Fibroblast of skin of abdomen (primary cell): ENCODE measurements at places on chromosomes 1 and 21.

DNA sequence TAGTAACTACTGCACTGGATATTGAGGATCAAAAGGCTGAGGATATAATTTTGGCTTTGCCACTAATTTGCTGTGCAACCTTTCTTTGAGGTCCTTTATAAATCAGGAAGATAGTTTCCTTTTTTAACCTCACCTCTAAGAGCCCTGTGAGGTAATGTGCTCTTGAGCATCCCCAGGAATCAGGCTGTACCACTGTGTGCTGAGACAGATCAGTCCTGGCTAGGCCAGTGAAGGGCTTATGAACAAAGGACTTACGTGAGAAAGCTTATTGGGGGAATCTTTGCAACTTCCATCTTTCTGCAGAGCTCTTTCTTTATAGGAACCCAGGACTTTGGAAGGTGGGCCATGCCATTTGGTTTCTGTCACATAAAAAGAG is 188.9 kb downstream of the SIPA1L2 start:
- DNase-seq = no peak

GRCh38 chr1:183218971-183219615 is 33.0 kb downstream of the LAMC2 start:
- DNase-seq = no peak

DNA sequence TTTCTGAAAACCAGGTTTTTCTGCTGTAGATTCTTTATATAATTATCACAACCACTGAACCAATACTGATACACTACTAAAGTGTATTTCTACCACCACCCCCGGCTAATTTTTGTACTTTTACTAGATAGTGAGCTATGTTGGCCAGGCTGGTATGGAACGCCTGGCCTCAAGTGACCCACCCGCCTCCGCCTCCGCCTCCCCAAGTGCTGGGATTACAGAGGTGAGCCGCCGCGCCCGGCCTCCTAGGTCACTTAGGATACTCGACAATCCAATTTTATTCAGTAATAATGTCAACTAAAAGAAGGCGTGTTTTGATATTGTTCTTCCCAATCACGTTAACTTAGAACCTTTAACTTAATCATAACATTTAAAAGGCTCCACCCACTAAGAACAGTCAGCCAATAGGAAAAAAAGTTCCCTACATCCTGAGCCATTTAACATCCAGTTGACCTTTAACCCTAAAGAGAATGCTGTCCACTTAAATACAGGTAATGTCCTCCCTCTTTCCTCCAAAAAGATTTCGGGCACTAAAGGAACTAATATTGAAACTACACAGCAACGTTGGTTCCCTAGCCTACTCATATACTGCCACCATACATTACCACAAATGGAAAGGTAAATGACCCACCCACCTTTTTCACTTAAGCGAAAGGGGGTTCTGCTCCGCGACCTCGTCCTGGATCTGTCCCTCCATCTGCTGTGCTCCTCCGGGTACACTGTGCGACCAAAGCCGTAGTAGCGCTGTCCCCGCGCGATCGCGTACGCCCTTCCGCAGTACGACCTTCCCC is 1.2 kb downstream of the RSRP1 start:
- no peak for DNase-seq

GRCh38 chr1:80542231-80542630 is 1258.5 kb upstream of the ADGRL2 start:
- DNase-seq = peak; percentile 43

GRCh38 chr1:169959686-169960085 is 66.0 kb upstream of the SCYL3 start:
- peak; percentile 0 for DNase-seq

DNA sequence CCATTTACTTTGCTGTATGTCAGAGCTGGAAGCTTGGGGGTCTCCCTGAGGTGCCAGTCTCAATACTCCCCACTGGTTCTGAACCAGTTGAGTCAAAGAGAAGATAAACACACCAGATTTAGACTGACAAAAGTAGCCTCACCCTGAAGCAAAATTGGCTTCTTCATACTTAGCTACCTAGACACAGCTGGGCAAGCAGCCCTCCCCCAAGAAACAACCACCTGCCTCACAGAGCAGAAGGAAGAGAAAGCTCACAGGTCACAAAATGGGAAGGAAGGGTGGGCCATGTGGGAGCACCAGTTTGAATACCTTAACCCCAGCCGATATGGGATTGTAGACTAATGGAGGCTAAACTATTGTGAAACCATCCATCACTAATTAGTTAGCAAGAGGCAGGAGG is 24.6 kb upstream of the MYSM1 start:
- no peak for DNase-seq

DNA sequence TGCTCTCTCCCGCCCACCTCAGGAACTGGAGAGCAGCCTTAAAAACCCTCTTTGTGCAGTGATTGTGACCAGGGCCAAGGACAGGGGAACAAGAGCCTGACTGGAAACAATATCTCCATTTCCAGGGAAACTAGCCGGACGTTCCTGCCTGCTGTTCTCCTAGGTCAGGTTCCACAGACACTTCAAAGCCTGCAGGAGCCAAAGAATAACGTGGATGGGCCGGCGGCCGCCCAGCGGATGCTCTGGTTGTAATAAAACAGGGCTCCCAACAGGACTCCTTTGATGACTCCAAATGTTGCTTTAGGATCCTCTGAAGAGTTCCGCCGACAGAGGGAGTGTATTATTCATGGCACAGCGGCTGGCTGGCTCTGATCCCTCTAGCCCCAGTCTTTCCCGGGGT is 162.2 kb downstream of the PLXNA2 start:
- peak; percentile 44 for DNase-seq

DNA sequence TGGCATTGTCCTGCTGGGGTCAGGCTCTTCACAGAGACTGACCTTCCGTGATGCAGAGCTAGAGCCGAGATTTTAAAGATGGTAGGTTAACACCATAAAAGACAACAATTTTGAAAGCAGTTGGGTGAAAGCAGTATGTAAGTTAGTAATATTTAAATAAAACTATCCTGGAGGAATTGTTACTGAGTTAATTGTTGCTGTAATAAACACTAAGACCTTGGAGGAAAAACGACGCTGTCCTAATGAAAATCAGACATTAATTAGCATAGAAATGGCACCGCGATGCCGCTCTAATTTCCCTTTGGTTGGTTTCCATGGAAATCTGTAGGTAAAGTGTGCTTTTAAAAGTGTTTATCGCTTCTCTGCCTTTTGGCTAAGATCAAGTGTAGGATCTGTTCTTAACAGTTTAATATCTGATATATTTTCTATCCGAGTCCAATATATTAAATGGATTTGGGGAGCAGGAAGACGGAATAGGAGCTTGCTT is 745 bp upstream of the ANP32E start:
- DNase-seq = no peak

DNA sequence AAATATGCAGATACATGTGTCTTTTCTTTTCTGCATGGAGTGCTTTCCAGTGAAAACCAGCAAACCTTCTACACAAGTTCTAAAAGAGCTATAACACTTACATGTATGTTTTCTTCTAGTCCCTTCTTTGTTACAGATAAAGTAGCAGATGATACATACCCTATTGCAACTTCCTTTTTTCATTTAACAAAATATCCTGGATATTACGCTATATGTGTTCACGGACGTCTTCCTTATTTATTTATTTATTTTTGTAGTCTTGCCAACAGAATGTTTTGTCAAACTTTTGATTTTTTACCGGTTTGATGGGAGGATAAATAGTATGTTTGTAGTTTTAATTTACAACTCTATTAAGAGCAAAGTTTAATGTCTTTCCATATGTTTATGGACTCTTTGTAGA is 5.2 kb upstream of the GALNT2 start:
- DNase-seq = no peak

- DNase-seq = peak; percentile 77
Measured at GRCh38 chr1:26471498-26472319, 531 bp upstream of the HMGN2 start.

DNA sequence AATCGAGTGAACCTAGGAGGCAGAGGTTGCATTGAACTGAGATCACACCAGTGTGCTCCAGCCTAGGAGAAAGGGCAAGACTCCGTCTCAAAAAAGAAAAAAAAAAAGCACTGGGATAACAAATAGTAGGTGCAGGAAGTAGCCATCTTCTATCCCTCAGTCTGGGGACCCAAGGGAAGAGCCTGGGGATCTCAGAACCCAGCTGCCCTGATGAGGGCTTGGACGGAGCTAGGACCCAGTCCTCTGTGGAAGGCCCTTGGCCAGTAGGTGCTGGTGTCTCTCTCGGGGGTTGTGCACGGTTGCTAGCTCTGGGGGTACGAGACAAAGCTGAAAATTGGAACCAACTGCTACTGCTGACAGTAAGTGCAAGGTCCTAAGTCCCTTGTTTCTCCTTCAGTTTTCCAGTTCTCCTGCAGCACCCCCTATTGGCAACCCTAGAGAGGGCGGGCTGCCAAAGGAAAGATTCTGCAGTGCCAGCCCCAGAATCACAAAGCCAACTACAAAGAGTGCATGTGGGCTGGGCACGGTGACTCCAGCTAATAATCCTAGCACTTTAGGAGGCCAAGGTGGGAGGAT is 57.6 kb upstream of the KIF1B start:
- peak; percentile 48 for DNase-seq

GRCh38 chr1:144101397-144102045 is 129.7 kb upstream of the FAM72C start:
- DNase-seq = no peak

DNA sequence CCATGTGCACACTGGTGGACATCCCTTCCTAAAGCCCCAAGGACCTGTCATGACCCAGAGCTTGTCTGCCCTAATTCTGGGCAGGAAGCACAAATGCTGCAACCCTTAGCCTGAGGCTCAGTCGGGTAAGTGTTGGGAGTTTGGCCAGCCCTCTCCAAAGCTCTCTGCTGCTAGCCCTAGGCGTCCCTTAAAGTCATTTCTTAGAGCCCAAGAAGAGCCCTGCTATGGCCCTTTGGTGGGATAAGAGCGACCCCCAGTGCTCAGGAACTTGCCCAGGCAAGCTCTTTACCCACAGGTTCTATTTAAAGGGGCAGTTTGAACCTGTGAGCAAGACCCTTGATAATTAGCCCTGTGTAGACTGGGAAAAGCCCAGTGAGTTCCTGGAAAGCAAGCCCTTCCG is 356.8 kb downstream of the RRAGC start:
- peak; percentile 17 for DNase-seq

DNA sequence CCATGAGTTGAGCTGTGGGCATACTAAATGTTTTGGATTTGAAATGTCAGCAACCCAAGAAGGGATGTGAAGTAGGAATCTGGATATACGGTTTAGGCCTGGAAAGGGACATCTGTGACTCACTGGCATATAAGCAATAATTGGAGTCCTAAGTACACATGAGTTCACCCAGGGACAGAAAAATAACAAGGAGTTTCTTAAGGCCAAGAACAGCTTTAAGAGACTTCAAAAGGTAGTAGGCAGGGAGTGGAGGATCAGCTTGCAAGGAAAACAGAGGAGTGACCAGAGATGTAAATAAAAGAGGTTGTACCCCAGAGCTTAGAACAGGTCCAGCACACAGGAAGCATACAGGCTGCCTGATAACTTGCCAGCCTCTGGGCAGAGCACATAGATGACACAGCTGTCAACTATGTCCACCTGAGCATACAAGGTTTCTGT is 28.1 kb downstream of the TMEM50B start:
- no peak for DNase-seq

DNA sequence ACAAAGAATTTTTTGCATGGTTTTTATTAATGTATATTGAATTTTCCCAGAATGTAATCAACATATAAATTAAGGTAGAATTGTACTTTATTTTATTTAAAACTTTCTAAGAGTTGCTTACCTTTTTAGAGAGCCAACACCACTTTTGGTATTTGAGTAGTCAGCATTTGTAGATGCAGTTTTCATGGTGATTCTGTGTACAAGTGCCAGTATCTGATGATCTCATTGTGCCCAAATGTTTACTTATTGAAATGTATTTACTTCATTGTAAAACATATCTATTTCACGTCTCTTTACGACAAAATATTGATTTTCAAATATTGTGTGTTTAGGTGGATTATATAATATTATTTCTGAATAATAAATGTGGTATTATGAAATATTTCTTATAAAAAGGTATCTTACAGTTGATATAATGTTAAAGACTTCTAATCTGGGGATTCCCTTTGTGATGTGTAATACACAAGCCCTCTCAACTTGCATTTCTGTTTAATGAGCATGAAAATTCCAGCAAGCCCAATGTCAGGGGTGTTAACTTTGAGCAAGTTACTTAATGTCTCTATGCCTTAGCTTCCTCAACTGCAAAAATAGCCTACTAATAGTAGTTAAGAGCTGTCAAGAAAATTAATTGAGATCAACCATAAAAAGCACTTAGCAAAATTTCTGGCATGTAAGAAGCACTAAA is 141.8 kb upstream of the ZNF648 start:
- no peak for DNase-seq

- no peak for DNase-seq
Measured at GRCh38 chr21:44984428-44984791, 44.6 kb downstream of the SLX9 start.

- no peak for DNase-seq
Measured at GRCh38 chr1:97373000-97373399, 547.8 kb downstream of the DPYD start.

DNA sequence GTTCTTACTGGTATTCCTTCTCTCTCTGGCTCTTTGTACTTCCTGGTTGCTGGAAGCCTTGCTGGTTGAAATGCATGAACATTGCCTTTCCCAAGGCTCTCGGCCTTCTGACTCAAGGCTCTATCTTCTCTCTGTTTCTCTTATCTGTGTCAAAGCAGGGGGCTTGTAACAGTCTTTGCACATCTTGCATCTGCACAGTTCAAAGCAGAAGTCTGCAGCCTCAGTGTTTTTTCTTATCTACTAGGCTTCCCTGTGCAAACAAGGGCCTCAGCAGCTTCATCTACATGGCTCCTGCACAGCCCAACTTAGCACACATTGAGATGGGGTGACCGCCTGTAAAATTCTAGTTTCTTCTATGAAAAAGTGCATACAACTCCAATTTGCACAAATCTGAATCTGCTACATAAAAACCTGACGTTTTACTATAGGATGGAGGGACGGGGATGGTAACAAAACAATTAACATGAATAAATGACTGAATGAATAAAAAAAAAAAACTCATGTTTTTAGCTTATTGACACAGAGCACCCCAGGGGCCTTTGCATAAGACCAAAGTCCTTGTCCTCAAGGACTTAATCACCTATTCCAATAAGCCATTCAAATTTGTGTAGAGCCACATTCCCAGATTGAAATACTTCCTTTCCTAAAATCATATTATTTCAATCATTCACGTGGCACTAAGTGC is 458.3 kb downstream of the LMO4 start:
- DNase-seq = no peak

DNA sequence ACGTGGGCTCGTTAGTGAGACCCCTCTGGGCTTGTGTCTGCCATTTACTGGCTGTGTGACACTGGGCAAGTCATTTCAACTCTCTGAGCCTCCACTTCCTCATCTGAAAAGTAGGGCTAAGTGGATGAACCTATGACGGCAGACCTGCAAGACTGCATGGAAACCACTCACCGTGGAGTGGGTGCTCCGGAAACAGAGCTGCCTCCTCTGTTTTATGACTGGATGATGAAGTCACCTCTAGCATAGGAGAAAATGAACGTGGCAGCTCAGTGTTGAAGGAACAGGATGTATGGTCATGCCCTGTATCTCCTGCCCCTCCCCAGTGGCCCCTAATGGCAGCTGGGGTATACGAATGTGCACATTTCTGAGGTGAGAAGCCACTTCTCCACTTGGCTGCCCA is 40.5 kb downstream of the STPG1 start:
- no peak for DNase-seq

- DNase-seq = peak; percentile 89
Measured at GRCh38 chr1:223714849-223715603, 2.7 kb downstream of the CAPN2 start.
